ENCODE measurements at places on chromosomes 4 and X.

- no peak for DNase-seq
Observed at GRCh38 chrX:12956704-12957534, 18.0 kb upstream of the TMSB4X start.

- DNase-seq, result no peak
Observed at GRCh38 chr4:84697615-84698201, 114.8 kb downstream of the CDS1 start.

DNA sequence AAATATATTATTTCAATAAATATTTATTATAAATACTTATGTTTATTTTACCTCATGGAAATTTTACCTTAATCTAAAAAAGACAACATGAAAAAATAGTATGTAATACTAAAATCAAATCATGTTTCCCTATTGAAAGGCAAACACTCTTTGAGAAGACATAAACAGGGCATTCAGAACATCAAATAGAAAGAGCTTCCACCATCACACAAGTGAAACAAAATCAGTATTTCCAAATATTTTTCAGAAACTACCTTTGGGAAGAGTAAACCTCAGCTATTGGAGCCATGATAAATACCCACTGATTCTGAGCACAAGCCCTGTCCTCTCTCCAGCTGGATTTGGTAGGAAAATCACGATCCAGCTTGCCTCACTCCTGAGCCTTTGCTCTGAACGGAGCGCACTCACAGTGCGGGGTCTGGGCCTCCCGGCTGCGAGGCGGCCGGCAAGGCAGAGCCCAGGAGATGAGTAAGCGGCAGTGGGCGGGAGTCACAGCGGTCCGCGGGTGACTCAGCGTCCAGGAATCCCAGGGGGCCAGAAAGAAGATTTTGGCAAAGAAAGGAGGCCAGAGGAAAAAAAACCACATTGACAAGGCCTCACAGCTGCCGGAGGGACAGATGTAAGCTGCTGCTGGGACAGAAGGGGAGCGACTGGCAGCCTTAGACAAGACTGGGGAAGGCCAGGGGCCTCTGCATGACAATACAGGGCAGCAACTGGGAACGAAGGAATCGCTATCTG, 14.7 kb upstream of the ANXA5 start:
- DNase-seq, result peak; percentile 43

- DNase-seq, result no peak
Observed at GRCh38 chrX:48480583-48480982, 4.6 kb downstream of the FTSJ1 start.

- no peak for DNase-seq
Observed at GRCh38 chr4:40934676-40935075, 184.9 kb downstream of the NSUN7 start.

DNA sequence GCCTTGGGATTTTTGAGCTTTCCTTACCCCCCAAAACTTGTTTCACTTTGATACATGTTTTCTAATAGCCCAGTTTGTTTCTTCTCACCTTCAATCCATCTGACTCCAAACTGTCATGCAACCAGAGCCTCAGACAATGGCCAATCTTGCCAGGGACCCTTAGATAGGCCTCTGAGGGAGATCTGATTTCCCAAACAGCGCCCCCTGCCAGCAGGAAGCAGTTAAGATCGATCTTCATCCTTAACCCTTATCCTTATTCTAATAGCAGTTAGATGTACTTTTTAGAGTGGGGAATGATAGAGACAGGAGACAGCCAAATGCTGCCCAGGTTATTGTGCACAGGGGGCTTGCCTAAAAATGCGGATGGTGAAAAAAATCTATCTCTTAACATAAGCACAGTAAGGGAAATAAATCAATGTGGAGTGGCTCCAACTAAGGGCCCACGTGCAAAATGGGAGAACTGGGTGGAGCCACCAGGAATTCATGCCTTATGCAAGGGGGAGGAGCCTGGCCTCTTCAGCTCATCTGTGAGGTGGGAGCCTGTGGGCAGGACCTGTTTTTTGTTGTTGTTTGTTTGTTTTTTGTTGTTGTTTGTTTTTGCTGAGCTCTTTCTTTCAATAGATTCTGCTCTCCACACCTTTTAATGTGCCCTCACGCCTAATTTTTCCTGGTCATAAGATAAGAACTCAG, 833.6 kb upstream of the AGA start:
- DNase-seq, result no peak

DNA sequence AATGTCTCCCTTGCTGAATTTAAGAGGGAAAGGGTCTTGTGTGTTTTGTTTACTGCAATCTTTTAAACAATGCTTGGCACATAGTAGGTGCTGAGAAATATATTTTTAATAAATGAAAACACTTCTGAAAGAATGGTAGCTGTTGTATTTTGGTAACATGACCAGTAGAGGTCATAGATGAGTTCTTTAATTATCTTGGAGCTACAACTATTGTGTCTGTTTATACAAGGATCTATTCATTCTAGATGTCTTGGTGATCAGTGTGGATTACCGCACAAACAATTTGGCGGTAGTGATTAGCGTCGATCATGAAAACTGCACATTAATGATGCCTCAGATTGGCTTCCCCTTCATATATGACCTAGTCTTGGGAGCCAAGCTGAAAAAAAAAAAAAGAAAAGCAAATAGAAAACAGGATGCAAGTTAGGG, 21.4 kb upstream of the SCRG1 start:
- DNase-seq, result no peak

GRCh38 chrX:31629195-31629594, 557.4 kb upstream of the FTHL17 start:
- no peak for DNase-seq

DNA sequence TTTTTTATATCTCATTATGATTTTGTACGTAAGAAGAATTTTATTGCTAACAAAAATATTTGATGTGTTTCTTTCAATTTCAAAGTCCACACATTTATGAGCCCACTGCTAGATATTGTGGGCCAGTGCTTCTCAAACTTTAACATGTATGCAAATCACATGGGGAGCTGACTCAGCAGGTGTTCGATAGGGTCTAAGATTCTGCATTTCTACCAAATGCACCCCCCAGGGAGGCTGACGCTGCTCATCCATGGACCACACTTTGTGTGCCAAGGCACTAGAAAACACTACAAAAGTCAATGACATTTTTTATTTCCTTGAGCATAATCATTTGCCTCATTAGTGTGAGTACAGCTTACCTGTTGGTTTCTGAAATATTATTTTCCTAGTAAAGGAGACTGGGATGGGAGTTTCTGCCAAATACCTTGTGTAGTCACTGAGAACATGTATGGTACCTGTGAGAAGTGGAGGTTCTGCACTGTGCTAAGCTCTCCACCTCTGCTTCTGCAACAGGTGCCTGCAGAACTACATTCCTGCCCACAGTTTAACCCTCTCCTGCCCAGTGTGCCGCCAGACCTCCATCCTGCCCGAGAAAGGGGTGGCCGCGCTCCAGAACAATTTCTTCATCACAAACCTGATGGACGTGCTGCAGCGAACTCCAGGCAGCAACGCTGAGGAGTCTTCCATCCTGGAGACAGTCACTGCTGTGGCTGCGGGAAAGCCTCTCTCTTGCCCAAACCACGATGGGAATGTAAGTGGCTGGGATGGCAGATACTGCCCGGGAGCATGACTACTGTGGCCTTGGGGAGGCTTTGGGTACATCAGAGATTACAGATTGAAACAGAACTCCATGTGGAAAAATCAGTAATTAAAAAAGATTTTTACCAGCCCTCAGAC, 68.9 kb upstream of the MND1 start:
- no peak for DNase-seq

DNA sequence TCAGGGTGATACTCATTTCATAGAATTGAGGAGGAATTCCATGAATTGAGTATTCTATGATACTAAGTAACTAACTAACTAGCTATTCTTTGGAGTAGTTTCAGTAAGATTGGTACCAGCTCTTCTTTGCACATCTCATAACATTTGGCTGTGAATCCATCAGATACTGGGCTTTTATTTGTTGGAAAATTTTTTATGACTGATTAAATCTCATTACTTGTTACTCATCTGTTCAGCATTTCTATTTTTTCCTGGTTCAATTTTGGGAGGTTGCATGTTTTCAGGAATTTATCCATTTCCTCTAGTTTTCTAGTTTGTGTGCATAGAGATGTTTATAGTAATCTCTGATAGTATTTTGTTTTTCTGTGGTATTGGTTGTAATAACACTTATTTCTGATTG, 70.8 kb upstream of the FREM3 start:
- no peak for DNase-seq

DNA sequence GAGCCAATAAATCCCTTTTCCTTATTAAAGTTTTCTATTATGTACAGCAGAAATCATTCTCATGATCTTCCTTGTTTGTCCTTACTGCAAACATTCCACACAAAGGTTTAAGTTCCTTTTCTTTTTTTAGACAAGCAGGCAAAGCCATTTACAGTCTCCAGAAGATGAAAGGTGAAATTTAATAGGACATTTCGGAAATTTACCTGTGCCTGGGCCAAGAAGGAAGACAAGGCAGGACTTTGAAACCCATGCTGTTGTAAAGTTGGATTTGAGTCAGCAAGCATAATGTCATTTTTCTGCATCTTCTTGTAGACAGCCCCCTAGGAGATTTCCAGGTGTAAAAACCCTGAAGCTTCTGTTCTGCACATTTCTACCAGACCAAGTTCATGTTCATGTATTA, 188.1 kb downstream of the PAPSS1 start:
- DNase-seq, result no peak

DNA sequence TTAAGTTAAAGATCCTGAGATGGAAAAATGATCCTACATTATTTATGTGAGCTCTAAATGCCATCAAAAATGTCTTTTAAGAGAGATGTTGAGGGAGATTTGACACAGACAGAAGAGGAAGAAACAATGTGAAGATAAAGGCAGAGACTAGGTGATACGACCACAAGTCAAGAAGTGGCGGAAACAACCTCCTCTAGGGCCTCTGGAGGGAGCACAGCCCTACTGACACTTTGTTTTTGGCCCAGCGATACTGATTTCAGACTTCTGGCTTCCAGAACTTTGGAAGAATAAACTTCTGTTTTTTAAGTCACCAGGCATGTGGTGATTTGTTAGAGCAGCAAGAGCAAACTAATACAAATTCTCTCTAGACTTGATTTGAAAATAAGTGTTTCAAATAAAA, 1216.1 kb downstream of the FSTL5 start:
- DNase-seq, result no peak

DNA sequence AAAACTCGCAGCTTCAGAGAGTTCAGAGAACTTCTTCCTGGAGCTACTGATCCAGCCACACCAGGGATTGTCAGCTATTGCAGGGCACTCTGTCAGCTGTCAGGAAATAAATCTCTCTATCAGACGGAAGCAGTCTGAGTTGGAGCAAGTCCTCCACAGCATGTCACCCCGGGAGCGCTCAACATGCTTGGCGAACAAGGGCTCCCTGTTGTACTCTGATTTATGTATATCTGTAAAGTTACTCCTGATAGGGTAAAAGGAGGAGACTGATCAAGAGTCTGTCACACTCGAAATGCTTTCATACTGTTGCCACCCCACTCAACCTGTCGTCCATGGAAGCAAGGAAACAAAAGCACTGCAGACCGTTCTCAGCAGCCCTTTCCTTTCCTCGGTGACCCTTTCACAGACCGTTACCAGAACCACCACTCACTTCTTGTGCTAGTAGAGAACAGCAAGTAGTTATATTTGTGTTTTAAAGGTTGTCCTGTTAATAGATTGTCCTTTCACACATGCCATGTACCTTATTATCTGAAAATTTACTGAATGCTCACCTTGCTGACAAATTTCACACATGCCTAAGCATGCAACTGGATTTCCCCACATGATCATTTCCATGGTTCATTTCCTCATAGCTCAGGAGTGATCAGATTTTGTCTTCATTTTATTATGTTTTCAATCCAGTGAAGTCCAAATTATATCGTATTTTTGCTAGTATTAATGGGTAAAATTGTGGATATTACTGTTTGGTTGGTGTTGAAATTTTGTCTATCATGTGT, 2108.9 kb upstream of the TENM3 start:
- no peak for DNase-seq

DNA sequence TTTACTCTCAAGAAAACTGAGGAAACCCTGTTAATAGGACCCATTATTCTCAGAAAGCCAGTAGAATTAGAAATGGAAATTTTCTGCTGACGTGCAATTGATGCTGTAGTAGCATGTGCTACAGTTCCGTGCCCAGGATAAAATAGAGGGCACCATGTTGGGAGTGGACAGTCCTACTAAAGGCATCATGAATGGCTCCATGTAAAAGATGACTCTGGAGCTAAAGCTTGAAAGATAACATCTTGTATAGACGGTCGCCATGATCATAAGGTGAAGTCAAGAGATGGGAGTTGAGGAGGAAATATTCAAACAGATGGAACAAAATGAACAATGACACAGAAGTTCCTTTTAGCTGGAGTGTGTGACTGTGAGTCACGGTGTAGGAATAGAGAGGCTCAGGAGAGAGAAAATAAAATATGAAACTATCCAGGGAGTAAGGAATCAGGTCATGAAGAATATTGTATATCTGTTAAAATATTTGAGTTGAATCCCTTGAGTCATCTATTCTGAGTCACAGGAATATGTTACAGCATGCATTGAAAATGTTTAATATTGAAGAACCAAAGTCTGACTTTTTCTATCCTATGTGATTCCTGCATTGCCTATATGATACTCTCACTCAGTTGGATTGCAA, 31.8 kb downstream of the ANXA10 start:
- no peak for DNase-seq

DNA sequence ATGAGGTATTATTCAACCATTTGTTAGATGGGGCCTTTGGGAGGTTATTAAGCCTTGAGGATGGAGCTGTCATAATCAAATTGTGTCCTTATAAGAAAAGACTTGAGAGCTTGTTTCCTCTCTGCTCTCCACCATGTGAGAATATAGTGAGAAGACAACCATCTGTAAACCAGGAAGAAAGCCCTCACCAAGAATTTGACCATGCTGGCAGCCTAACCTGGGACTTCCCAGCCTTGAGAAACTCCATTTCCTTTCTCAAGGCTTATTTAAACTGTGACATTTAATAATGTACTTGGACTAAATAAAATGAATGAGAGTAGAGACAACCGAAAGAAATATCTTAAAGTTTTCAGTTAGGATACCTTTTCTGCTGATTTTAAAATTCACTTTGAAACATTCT, 83.7 kb upstream of the GC start:
- no peak for DNase-seq

GRCh38 chr4:8705161-8706145, 112.9 kb downstream of the CPZ start:
- no peak for DNase-seq

GRCh38 chrX:148618470-148619445, 118.3 kb downstream of the AFF2 start:
- no peak for DNase-seq

DNA sequence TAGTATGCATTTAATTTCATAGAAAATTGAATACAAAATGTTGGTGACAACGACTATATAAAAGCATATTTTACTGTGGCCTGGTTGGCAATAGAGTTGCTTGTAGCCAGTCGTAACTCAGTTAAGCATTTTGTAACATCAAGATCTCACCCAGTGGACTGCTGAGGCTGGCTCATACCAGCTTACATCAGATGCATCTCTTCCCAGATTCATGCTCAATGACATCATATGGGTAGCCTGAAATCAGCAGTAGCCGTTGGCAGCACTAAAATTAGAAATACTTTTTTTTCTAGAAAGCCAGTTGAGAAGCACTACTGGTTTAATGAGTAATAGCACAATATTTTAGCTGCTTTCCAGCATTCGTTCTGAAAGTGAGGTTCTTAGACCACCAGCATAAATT, 341.2 kb downstream of the TECRL start:
- DNase-seq, result no peak

GRCh38 chrX:69218407-69218997, 53.2 kb upstream of the PJA1 start:
- no peak for DNase-seq

- no peak for DNase-seq
Observed at GRCh38 chr4:56906489-56907393, 959 bp upstream of the REST start.

GRCh38 chrX:121349263-121349662, 301.9 kb downstream of the GLUD2 start:
- no peak for DNase-seq

- no peak for DNase-seq
Observed at GRCh38 chrX:136880003-136880451, 498 bp downstream of the RBMX start.
